Activated CD8-positive, alpha-beta memory T cell treated with anti-CD3 and anti-CD28 coated beads, Interleukin-2, amount 10 ng/mL, durations not matched to agents 7 days and 5 days (primary cell): ENCODE measurements at places on chromosomes 16 and 17.

DNA sequence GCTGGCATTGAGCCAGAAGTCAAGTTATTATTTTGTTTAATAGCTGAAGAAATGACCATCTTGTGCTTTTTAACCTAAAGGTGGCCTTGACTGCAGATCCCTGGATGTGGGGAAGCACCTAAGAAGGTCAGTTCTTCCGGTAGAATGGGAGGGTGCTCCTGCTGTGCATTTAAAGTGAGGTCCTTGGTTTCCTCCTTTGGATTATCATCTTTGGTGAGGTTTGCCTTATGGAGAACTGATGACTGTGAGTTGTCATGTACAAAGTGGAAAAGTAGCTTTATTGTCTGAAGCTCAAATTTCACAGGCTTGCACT is 66.5 kb downstream of the PCTP start:
- DNase-seq = no peak

GRCh38 chr16:54346041-54346440 is 59.5 kb upstream of the IRX3 start:
- DNase-seq = no peak

- DNase-seq = no peak
Observed at GRCh38 chr16:10338426-10338825, 47.4 kb upstream of the ATF7IP2 start.

DNA sequence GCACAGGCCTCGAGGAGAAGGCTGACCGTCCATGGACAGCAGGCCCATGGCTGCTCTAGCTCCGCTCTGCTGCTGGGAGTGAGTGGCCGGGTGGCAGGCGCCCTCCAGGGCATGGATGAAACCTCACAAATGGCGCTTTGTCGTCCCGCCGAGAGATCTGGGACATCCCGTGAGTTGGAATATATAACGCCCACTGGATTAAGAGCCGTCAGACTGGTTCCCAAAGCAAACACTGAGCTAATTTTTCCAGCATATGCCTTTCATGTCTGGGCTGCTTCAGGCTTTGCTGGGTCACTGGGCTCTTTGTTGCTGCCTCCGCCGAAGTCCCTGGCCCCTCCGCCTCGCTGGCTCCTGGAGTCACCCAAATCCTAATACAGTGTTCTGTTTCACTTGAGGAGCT is 266.3 kb downstream of the FOXL1 start:
- DNase-seq = no peak

GRCh38 chr17:78722246-78722761 is 59.8 kb downstream of the CYTH1 start:
- no peak for DNase-seq

DNA sequence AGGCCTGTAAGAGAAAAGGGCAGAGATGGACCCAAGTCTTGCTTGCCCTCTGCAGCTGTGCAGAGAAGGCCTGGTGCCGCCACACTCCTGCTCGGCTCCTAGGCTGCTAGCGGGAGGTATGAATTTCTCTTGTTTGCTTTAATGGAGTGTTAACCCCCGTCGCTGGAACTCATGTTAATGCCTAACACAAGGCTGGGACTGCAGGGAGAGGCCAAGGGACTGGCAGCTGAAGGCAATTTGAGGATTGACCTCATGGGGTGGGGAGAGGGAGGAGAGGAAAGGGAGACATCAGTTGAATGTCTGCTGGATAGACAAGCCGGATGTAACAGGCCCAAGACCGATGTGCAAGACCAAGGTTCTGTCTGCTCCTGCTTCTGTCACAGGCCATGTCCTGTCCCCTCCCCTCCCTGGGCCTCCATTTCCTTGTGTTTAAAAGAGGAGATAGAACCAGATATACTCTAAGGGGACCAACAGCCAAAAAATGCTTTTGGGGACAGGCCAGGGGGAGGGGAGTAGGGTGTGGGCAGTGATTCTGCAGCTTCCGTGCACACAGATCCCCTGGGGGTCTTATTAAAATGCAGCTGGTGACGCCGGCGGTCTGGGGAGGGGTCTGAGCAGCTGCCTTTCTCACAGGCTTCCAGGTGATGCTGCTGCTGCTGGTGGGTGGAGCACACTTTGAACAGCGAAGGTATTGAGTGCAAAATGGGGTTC is 46.7 kb upstream of the TBX2 start:
- DNase-seq = no peak
